ENCODE measurements at places on chromosomes 1 and 21. TPM values are rescaled to one million over a fixed set of nuclear protein-coding genes. Genes with fewer than 3 reads are reported as not detected.

CYYR1 gene
- total RNA-seq, result 18.7 TPM

ANGEL2 gene
- 57.9 TPM for total RNA-seq

DAB1 gene
- total RNA-seq, result 0.13 TPM

SPRR3 gene
- not detected for total RNA-seq

SMCP gene
- 2.6 TPM for total RNA-seq

S100A10 gene
- total RNA-seq, result 56.9 TPM

LRRIQ3 gene
- 1.6 TPM for total RNA-seq

NEGR1 gene
- total RNA-seq, result 8.1 TPM

CACNA1S gene
- not detected for total RNA-seq

C1orf141 gene
- not detected for total RNA-seq

NFASC gene
- total RNA-seq, result 4.0 TPM

DNA sequence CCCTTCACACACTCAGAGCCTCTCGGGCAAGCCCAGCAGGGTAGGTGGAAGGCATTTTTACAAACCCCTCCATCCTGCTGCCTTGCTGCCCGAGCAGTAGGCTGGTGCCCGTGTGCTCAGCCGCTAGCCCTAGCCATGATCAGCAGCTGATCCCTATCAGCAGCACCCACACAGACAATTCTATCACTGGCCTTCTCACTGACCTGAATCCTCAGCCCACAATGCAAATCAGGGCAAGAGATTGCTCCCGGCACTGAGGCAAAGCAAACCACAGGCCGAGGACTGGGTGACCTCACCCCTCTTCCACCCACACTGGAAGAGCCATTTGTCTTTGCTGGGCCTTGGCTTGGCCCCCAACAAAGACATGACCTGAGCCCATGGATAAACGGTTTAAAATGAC, 895 bp upstream of the PDZK1 start:
- no peak for DNase-seq

DNA sequence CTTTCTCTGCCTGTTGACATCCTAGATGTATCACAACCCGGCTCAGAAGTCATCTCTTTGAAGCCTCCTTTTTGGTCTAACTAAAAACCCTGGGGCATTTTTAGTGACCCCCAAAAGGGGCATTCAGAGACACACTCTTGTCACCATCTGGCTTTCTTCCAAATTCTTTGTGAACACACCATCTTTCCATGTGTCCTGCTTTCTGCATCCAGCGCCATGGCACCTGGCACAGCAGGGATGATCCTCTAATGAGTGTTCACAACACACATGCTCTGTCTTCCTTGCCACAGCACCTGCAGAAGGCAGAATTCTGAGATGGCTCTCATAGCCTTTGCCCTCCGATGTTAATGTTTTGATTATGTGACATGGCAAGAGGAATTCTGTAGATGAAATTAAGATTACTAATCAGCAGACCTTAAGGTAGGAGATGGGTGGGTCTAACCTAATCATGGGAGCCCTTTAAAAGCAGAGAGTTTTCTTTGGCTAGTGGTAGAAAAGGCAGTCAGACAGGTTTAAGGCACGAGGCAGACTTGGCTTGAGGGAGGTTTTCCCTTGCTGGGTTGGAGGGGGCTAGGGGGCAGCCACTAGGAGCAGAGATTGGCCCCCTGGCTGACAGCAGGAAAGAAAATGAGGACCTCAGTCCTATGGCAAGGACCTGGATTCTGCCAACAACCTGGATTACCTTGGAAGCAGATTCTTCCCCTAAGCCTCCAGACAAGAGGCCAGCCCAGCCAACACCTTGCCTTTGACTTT, 4.9 kb upstream of the TMEM61 start:
- DNase-seq, result no peak

DNA sequence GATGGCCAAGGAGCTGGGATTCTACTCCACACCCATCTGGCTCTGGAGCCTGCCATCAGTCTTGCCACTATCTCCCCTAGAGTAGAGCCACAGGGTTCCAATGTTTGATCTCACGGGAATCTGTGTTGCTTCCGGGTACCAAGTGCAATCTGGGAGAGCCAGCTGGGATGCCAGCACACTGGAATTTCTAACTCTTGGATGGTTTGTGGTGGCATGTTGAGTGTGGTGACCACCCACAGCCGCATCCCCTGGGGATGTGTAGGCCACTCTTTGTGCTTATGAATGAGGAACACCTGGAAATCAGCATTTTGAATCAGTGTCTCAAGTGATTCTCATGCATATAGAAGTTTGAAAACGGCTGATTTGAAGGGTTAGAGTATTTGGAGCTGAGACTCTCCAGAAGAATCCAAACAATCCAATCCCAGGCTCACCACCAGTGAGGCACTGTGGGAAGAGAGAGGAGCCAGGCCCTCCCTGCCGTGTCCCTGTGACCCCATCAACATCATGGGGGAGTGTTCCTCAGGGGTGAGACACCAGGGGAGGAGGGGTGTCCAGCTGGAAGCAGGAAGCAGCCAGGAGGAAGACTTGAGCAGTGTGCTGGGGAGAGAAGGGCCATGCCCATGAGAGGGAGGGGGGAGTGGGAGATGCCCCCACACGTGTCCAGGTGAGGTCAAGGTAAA, 13.4 kb downstream of the FBLIM1 start:
- no peak for DNase-seq

- no peak for DNase-seq
These were observed 12.9 kb upstream of the KPNA6 start for GRCh38 chr1:32094746-32095521.

DNA sequence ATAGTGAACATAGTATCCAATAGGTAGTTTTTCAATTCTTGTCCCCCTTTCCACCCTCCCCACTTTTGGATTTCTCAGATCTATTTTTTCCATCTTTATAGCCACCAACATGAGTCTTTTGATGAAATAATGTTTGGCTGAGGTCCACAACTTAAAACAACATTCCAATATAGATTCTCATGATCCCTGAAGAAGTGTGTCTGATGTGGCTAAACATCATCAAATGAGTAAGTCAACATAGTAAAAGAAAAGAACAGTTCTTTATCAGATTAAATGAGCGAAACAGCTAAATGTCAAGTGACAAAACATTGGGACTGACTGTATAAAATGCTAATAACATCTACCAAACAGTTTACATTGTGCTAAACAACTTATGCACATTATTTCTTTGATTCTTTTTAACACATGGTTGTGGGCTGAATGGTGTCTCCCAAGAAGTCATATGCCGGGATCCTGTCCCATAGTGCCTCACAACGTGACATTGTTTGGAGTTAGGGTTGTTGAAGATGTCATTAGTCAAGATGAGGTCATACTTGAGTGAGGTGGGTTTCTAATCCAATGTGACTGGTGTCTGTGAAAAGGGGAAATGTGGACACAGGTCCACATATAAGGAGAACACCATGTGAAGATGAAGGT, 453.6 kb downstream of the LTN1 start:
- DNase-seq, result no peak

GRCh38 chr1:241639623-241640148, 483 bp downstream of the CHML start:
- DNase-seq, result no peak

GRCh38 chr1:4119516-4120220, 219.6 kb upstream of the C1orf174 start:
- no peak for DNase-seq

DNA sequence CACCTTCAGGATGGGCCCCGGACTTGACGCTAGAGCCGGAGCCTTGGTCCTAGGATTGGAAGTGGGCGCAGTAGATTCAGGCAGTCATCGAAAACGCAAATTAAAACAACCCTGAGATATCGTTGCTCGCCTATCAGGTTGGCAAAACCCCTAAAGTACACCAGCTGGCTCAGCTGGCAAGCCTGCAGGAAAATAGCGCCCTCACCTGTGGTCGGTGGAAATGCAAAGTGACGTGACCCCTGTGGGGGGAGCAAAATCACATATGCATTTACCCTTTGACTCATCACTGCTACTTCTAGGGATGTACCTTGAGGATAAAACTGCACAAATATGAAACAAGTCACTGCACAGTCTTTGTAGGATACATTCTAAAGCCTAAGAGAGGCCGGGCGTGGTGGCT, 170.3 kb upstream of the TMEM51 start:
- no peak for DNase-seq

GRCh38 chr1:5220421-5220820, 566.0 kb downstream of the AJAP1 start:
- DNase-seq, result no peak

Data from thyroid gland (tissue), 4 donors.